Stimulated activated naive CD8-positive, alpha-beta T cell treated with anti-CD3 and anti-CD28 coated beads, Interleukin-15, Interleukin-2, amounts not matched to agents 100 U/mL and 50 U/mL, for 24 hours (primary cell): ENCODE measurements at places on chromosomes 12 and 14.

- no peak for DNase-seq
Measured at GRCh38 chr12:69689638-69690037, 9.5 kb downstream of the BEST3 start.

DNA sequence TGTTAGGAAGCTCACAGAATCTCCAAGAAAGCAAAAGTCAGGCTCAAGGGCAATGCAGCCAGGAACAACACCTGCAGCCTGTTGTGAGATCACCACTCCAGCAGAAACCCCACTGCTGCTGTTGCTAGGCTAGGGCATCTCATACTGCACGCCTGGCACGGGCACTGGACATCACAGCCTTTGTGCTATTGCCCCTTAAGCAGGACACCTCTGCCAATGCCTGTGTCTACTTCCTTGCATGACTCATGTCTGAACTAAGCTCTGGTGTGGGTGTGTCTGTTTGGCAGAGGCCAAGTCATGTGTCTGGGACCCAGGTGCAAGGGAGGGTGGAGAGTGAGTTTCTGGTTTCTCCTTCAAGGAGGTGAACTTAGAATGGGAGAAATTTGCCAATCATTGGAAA is 10.0 kb upstream of the DDX47 start:
- peak; percentile 47 for DNase-seq

GRCh38 chr12:94762259-94762942 is 112.0 kb upstream of the TMCC3 start:
- no peak for DNase-seq

GRCh38 chr14:72754949-72755348 is 139.0 kb downstream of the DPF3 start:
- DNase-seq, result no peak

GRCh38 chr12:38480594-38480993 is 164.0 kb downstream of the ALG10B start:
- DNase-seq, result no peak

DNA sequence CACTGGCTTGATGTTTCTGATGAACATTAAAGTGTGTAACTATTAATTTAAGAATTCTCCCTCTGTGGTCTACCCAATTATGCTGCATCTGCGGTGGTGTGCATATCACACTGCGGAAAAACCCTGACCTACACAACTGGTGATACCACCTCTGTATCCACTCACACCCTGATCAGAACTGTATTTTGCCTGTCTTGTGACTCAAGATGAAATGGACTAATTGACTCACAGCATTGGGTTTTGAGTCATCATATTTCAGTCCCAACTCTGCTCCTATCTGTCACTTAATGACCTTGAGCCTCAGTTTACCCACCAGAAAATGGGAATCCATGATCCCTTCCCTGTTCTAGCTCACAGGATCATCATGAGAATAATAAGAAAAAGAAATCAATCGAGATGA is 65.6 kb downstream of the NUAK1 start:
- DNase-seq, result no peak

DNA sequence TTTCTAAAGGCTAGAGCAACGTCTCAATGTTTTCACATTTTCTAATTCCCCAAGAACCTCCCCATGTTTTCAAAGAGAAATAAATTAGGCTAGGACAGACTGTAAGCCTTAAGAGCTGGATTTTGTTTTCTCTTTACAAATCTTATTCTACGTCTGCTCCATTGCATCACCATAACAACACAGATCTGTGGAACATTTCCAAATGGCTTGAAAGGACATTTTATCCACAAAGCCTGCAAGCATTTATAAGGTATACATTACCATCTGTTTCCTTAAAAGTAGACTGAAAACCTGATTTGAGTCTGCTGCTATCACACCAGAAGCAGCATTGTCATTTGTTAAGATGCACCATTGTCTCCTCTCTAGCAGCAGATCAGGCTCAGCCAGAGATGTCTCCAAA is 115.3 kb upstream of the PLEKHA5 start:
- no peak for DNase-seq

DNA sequence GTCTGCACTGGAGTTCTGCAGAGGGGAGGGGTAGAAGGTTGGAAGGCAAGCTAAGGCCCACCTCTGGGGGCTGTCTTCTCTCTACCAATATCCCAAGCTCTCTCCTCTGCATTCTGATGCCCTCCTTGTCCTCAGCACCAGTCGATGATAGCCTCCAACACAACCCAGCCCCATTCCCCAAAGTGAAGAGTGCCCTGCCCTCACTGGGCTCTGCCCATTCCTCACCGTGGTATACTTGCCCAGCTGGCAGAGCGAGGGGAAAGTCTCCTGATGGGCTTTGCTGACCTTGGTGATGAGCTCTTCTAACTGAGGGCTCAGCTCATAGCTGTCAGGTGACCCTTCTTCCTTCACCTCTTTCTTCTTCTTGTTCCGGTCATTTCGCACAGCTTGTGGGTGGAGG is 7.2 kb upstream of the ITGB7 start:
- no peak for DNase-seq

GRCh38 chr14:52380294-52380693 is 66.2 kb downstream of the PTGER2 start:
- DNase-seq, result no peak

GRCh38 chr14:35632676-35633075 is 98.7 kb downstream of the INSM2 start:
- DNase-seq, result no peak
